Neural crest cell (in vitro differentiated cells): ENCODE measurements at places on chromosomes 1 and 21. TPM values are rescaled to one million over a fixed set of nuclear protein-coding genes. Genes with fewer than 3 reads are reported as not detected.

The CLDN17 gene
- not detected in 2 replicates for total RNA-seq

DNA sequence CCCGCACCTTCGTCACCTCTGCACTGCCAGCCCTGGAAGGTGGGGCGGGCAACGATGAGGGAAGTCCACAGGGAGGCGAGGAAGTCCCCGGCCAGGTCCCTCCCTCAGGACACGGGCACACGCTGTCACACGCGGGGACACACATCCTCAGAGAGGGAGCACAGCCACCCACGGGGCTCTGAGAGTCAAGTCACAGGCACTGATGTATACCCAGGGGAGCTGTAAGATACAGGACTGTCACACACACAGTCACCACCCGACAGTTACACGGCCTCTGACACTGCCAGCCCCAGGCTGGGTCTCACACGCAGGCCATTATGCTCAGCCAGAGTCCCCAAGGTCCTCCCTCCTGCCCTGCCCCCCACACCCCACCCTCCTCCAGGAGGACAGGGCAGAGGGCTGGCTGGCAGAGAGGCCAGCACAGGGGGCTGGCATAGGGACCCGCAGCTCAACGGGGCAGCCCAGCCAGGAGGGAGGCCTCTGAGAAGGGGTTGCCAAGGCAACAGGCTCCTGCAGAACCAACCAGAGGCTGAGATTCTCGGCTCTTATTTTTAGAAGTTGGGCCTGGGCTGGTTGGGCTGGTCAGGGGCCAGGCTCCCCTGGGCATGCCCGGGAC, 17.7 kb upstream of the ADGRB2 start:
- no peak for DNase-seq

DNA sequence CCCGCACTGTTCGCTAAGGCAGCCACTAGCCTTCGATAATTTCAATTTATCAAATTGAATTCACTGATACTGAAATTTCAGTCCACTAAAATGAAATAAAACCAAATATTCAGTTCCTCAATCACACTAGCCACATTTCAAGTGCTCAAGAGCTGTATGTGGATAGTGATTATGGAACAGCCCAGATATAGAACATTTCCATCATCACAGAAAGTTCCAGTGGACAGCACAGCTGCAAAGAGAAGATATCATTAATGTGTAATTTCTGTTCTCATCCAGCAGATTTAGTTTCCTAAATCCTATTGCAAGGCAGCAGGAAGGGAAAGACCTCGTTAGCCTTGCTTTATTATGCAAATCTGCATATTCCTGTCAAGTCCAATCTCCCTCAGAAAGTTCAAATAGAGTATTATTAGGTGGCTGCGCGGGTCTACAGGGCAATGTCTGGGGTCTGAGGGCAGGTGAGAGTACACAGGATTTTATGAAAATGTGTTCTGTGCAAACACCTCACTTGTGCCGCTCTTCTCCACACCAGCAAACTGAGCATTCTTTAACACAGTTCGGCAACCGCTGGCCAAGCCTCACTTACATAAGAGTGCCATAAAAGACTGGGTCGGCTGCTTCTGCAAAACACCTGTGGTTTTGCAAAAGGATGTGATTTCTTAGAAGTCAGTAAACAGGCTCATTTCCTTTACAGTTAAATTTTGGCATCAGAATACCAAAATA, 22.4 kb downstream of the CAPZB start:
- no peak for DNase-seq

DNA sequence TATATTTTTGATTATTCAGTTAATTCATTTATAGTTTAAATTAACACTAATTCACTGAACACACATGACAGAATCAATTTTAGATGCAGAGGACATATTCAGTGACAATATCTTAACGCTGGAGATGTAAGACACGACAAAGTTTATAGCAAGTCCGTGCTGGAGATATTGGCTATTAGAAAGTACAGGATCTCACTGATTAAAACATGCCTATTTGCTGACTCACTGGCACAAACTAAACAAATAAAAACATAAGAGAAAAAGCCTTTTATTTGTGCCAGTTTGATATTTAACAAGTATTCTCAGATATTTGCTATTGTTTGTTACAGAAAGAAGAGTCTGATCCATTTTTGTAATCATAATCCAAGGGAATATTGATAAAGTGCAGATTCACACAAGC, 1122.9 kb upstream of the B3GALT2 start:
- no peak for DNase-seq

- peak; percentile 41 for DNase-seq
Observed at GRCh38 chr1:234597894-234598293, 12.1 kb downstream of the IRF2BP2 start.

DNA sequence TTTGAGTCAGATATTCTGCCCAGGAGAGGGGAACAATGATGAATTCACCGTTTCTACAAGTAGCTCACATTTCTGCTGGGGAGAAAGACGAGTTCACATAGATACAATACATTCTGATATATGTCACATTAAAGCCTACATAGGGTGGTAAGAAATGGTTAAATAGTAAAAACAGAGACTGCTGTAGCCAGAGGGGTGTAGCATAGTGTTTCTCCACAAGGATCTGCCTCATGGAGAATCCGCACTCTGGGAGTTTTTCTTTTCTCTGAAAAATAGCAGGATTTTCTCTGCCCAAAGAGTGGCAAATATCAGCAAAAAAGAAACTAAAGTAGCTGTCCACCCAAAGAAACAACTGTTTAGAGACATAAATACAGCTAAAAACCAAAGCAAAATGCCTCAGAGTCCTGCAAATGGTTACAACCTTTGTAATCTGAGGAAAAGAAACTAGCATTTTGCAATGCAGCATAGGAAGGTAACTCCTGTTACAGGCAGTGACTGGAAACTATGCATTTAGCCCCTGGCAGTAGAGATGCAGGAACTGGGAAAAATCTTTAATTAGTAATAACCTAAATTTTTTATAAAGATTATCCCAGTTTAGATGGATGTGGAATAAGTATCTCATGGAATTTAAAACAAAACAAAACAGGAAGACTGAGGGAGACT, 1126.7 kb upstream of the ADGRL2 start:
- no peak for DNase-seq

GRCh38 chr1:60133000-60133673, 59.6 kb upstream of the C1orf87 start:
- DNase-seq = no peak

The TSPEAR gene
- total RNA-seq = not detected in 2 replicates

The SPRR2E gene
- total RNA-seq = not detected in 2 replicates

DNA sequence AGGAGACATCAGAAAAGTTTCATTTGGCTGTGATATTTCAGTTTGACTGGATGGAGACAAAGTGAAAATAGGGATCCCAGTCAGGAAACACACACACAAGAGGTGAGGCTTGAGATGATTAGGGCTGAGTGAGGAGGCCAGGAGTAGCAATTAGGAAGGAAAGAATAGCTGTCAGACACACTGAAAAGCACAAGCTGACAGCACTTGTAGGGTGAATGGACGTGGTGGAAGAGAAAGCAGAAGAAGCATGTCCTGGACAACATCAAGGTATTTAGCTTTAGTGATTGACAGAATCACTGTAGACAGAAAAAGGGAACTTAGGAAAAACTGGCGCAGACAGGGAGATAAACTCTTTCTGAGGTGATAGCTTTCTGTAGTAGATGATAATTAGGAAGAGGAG, 347.7 kb downstream of the TGFB2 start:
- DNase-seq = no peak

- DNase-seq = peak; percentile 88
Observed at GRCh38 chr1:150629115-150629928, at the start of gene ENSA. ENSA (minus strand) TSS chr1:150629612; CDS start chr1:150629470, 142 bp downstream.

DNA sequence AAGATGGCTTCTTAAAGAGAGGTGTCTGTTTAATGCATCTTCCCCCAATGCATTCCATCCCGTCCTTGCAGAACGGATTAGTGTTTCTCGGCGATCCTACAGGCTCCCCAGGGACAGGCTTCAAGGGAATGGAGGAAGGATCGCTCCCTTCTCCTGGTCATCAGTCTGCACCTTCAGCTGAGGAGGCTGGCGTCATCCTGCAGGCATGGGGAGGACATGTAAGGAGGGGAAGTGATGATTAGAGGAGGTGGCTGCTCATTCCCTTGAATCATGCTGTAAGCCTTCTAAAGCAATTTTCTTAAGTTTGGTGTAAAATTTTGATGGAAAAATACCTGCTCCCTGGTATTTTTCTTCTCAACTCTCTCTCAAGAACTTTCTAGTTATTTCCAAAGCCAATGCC, 603.6 kb downstream of the NPHP4 start:
- DNase-seq = no peak

- DNase-seq = no peak
Observed at GRCh38 chr1:3518756-3519155, 64.3 kb downstream of the ARHGEF16 start.

- no peak for DNase-seq
Observed at GRCh38 chr21:42073145-42074099, 2.3 kb downstream of the UMODL1 start.

- peak; percentile 36 for DNase-seq
Observed at GRCh38 chr1:233025157-233025556, 74.7 kb downstream of the NTPCR start.
